ENCODE measurements at places on chromosomes 5 and 9. TPM values are rescaled to one million over a fixed set of nuclear protein-coding genes. Genes with fewer than 3 reads are reported as not detected.

The FAT2 gene
- not detected for total RNA-seq

The GRIA1 gene
- 0.15 TPM for total RNA-seq

The WDR38 gene
- total RNA-seq: not detected

The FGF18 gene
- total RNA-seq: 18.5 TPM

The TAF1L gene
- total RNA-seq: not detected

The DMRT3 gene
- total RNA-seq: not detected

The GFRA3 gene
- total RNA-seq: 0.72 TPM

The KCNMB1 gene
- total RNA-seq: 0.47 TPM

All from left ventricle myocardium superior (tissue), 1 donor.